ENCODE measurements at places on chromosomes 12 and 14.

DNA sequence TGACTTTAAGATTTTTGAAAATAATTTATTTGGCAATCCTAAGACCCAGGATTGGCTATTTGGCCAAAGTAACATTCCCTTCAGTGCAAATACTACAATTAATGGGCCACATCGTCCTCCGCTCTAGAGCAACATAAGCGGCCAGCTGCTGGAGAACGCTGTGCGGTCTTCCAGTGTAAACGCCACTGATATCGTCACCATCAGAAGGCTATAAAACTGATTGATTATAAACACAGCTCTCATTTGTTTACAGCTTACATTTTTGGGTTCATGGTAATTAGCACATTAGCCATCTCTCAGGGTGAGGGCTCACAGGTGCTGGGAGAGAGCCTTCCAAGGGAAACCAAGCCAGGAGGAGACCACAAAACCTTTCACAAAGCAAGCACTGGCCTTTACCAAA, 130.1 kb upstream of the BMP4 start:
- DNase-seq: no peak

GRCh38 chr14:86505808-86506207, 975.9 kb downstream of the FLRT2 start:
- no peak for DNase-seq

DNA sequence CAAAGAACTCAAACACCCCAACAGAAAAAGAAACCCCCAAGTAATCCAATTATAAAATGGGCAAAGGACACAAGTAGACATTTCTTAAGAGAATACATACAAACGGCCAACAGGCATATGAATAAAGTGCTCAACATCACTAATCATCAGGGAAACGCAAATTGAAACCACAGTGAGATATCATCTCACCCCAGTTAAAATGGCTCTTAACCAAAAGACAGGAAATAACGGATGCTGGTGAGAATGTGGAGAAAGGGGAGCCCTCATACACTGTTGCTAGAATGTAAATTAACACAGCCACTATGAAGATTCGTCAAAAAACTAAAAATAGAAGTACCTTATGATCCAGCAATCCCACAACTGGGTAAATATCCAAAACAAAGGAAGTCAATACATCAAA, 52.4 kb downstream of the CLMN start:
- DNase-seq: no peak

DNA sequence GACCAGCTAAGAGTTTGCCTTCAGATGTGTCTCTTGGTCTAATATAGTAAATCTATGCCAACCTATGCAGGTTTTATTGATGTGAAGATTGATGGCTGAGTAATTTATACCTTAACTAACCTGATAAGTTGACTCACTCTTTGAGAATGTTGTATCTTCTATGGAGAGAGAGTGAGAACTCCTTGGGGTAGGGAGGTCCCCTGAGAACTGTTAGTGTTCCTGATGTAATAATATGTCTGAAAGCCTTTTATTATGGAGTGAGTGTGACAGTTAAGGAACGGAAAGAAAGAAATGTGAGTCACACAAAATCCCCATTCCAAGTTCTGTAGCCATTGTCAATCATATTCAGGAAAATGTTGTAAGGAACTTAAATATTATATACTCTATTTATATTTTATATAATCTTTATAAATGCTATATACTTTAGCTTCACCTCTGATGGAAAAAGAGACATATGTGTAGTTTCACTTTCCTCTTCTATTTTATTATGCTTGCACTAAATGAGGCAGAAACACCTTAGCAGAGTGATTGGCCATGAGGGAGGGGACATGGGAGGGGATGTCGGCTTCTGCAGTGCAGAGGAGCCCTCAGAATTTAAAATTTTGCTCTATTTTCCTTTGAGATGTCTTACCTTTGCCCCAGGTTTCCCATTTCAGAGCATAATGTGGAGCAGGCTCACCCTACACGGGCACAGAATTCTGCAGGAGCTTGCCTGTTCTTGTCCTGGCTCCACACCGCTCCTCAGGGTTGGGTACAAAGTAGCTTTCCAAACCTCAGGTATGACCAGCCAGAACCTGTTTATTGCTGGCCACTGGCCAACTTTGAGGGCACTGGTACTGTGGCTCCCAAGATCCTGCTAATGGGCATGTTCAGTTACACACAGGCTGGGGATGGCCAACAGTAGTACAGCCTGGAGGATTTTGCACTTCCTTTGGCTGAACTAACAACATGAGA, 57.7 kb downstream of the ARF6 start:
- DNase-seq: no peak
